HCEC 1CT (cell line): ENCODE measurements at places on chromosomes 6 and 20.

GRCh38 chr20:54189630-54190029 is 15.8 kb upstream of the CYP24A1 start:
- no peak for DNase-seq

- DNase-seq, result peak; percentile 51
Measured at GRCh38 chr20:63830841-63831588, at the start of gene ZBTB46. TSS of gene ZBTB46 (minus strand) at chr20:63831264. CDS start at chr20:63790757, 40,507 bp downstream.

DNA sequence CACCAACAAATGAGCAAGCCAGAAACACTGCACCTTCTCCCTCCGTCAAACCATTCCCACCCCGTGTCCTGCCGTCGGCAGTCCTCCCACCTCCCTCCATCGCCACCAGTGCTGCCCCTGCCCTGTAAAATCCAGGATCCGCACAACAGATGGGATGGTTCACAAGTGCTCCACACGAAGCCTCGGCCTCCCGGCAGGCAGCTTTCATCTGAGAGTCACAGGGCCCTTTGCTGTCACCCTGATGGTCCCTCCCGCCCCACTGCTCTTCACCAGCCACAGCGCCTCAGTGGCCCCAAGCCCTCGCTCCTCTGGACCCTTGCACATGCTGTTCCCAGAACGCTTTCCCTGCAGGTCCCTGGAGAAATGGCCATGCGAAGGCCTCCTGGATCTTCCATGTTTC is 12.1 kb downstream of the SLC4A11 start:
- DNase-seq, result no peak

GRCh38 chr6:30681766-30682142 is 4.7 kb downstream of the PPP1R18 start:
- no peak for DNase-seq

GRCh38 chr20:63155266-63156165 is 60.4 kb downstream of the YTHDF1 start:
- DNase-seq, result no peak

GRCh38 chr20:61303675-61304074 is 51.6 kb downstream of the CDH4 start:
- no peak for DNase-seq

- DNase-seq, result peak; percentile 57
Measured at GRCh38 chr6:122652431-122652830, 42.2 kb downstream of the PKIB start.

GRCh38 chr20:10883166-10883565 is 209.4 kb upstream of the JAG1 start:
- no peak for DNase-seq

DNA sequence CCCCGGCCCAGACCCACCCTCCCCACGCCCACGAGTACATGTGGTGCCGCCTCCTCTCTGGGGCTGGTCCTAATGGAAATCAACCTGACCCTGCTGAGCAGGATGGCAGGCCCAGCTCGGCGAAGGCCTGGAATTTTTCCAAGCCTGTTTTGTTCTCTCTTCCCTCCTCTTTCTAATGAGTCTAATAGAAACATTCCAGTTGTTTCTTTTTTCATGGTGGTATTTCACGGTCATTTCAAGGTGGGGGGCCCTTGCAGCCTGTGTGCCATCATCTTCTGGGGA is 16.6 kb downstream of the SMOC2 start:
- no peak for DNase-seq

- DNase-seq, result no peak
Measured at GRCh38 chr6:93017213-93017612, 402.1 kb downstream of the EPHA7 start.

DNA sequence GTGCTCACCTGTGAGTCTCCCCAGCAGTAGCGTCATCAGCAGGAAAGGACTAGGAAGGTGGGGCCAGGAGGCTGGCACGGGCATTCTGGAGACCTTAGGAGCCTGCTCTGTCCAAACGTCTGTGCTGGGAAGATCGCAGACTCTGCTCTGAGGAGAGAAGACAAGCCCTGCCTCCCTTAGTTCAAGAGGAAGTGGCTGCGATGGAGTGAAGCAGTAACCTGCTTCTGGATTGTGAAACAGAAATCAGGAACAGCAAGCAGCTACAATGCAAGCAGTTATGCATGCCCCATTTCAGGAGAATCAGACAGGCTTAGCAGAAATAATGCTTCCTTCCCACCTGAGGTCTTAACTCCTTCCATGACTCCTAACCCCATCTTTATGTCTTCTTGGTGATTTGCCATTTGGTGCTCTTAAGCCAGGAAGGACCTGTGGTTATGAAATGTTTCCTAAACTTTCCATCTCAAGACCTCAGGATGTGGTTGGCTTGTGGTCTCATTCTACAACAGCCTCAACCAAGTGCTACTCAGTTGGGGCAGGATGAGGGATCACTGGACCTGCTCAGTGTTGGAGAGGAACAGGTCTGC is at the start of gene SIRPB1:
Gene SIRPB1, minus strand, starts transcription at position 149 of the 584 bp plus-strand sequence. Its CDS starts 65 bp downstream, at position 84.
- no peak for DNase-seq

- DNase-seq, result no peak
Measured at GRCh38 chr6:166516251-166516884, 70.1 kb downstream of the RAMACL start.

GRCh38 chr6:14174996-14175395 is 57.4 kb downstream of the CD83 start:
- no peak for DNase-seq

GRCh38 chr6:158149641-158150040 is 18.4 kb downstream of the SERAC1 start:
- peak; percentile 83 for DNase-seq

DNA sequence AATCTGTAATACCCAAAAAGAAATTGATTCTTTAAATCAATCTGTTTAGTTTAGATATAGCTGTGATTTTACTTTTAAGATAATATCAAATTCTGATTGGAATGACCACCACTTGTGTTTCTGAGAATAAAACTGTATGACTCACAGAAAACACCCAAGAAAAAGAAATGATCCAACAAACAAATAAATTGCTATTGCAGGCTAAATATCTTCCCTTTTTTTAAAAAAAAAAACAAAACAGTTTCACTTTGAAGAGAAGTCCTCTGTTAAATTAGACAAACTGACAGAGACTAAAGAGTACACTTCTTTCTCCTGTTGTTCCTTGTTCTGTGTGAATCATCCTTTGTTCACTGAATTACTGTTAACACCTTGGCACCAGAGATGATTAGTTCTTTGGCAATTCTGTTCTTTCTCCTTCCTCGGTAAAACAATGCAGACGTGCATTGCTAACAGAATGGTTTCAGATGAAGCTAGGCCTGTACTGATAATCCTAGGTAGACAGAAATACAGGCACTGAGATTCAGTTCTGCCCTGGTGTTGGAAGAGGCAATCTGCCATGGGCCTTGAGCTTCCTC is 895.2 kb upstream of the CITED2 start:
- DNase-seq, result no peak

DNA sequence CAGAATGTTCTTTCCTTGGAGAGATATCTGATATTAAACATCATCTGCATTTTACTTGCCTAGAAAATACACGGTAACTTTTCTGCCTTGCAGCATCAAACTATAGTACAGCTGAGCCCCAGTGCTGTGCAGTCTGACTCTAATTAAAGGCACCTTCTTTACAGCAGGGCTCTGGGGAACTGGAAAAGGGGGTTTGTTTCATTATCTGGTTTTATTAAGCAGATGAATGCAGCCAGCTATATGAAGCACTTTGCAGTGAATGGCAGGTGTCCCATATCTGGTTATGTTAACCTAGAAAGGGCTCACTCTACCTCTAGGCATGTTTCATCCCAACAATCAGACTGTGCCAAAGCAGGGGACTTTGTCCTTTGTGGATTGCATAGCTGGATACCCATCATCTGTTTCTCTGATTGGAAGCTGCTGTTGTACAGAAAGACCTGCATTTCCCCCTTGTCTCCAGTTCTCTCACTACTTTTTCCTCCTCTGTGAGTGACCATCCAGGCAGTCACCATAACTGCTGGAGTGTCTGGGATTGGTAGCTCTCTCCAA is 39.6 kb upstream of the CMTR1 start:
- DNase-seq, result no peak

- no peak for DNase-seq
Measured at GRCh38 chr20:63792866-63793265, 38.2 kb downstream of the ZBTB46 start.

- DNase-seq, result no peak
Measured at GRCh38 chr20:53898556-53898931, 171.8 kb downstream of the BCAS1 start.
